NAMALWA (cell line): ENCODE measurements at places on chromosomes 3 and 15.

DNA sequence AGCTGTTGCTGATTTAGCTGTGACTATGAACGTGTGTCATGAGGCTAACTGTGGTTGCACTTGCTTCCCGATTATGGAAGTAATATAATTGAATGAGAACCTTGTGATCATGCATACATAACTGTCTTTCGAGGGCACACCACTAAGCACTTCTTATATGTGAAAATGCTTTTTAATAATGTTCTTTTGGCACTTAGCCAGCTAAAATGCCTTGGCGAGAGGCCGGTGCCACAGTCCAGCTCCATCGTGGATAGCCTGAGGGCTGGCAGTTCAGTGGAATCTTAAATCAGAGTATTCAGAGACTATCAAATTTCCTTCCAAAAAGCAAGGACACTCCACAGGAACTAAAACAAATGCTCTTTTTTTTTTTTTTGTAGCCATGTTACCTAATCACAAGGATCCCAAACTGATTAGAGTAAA, 161.6 kb upstream of the FRMD4B start:
- DNase-seq, result no peak

DNA sequence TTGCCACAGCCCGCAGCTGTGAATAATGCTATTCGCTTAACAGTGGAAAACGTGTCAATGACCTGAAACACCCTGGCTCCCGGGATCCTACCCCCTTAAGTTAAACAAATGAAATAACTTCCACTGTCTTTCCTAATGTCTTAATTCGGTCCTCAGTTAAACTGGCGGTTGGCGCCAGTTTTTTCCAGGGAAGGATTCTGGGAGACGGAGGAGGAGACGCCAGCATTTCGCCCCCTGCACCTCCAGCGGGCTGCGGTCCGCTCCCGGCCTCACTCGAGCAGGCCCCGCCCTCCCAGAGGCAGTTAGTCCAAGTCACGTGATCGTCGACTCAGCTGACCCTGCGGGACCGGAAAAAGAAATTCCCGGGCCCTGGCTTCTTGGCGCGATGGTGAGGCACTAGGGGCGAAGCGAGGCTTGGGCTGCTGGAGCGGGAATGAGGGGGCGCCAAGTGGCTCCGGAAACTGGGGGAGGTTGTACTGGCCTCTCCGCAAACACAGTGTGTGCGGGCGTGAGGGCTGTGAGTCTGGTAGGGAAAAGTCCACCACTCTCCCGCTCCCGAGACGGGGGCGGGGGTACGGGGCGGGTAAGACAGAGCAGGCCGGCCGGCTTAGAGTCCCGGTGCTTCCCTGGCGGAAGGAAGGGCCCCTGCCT, at the start of gene COMMD4:
COMMD4 (plus strand) TSS at position 359 of the 651 bp plus-strand sequence; CDS start at position 386, 27 bp downstream.
- DNase-seq, result peak; percentile 91

GRCh38 chr15:41606997-41607396, 48.0 kb downstream of the TYRO3 start:
- DNase-seq, result no peak

DNA sequence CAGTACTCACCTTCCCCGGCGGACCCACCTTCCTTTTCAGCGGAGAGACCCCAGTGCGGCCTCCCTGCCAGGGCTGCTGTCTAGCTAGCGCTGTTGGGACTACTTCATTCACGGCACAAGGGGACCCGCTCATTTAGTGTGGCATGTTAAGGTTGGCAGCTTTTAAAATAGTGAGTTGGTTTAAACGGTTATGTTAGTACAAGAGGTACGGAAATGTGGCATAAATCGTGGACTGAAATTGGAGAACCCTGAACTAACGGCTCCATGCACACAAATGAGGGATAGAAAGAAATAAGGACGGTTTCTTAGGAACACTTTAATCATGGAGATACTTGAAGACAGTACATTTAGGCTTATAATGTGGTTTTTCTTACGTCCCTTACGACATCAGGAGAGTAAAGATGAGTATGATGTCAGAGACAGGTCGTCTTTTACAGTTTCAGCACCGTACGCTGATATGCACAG, 752 bp downstream of the CEP63 start:
- peak; percentile 72 for DNase-seq

- DNase-seq, result peak; percentile 21
Measured at GRCh38 chr15:29695489-29696167, 126.6 kb downstream of the TJP1 start.

GRCh38 chr3:114068336-114068735, 11.8 kb downstream of the QTRT2 start:
- DNase-seq, result no peak

DNA sequence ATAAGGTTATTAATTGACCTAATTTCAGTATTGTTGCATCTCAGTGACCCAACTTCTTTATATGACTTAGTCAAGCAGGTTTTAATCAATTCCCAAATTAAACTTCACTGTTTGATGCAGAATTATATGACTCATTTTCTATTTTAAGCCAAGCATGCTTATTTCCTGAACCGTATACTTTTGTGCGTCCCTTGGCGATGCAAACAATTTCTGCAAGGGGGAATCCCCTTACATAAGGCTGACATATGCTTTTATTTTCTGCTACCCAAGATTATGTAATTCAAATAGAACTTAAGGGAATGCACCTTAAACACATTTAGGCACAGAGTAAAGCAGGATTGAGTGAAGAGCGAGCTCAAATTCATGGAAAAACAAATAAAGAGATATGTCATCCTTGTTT, 303.9 kb downstream of the PDCD6IP start:
- no peak for DNase-seq

DNA sequence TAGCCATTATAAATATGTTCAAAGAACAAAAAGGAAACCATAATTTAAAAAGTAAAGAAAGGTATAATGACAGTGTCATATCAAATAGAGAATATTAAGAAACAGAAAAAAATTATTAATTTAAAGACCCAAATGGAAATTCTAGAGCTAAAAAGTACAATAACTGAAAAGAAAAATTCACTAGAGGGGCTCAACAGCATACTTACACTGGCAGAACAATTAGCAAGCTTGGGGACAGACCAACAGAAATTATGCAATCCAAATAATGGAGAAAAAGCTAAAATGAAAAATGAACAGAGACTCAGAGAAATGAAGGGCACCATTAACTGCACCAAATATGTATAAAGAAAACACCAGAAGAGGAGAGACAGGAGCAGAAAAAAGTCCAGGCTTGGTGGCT, 13.7 kb downstream of the SPCS1 start:
- DNase-seq, result no peak
